ENCODE measurements at places on chromosomes 2 and 18.

DNA sequence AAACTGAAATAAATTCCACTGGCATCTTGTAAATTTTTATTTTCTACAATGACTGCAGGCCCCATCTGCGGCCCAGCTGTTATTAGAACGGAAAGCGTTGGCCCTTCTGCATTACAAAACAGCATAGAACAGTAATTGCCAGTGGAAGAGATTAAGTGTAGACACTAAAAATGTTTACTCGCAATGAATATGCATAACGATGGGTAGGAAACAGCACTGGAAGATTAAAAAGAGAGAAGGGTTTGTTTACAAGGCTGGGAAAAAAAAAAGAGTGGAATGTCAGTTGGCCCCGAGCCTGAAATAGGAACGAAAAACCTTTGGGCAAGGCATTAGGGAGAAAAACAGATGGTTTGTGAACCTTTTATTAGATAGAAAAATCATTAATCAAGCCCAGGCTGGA, 275.9 kb upstream of the TCF4 start:
- DNase-seq: no peak

DNA sequence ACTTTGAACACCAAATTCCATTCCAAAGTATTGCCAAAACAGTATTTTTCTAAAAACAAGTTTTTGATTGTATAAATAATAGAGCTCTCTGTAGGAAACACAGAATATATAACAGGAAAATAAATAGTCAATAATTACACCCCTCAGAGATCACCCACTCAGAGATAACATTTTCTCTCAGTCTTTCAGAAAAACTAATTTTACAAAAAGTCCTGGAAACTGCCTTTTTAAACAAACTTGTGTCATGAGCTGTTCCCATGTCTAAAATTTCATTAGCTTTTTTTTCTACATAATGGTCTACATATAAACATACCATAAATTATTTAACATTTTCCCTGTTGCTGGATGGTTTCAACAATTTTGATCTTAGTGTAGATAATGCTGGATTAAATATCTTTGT, 1.2 kb upstream of the WDSUB1 start:
- DNase-seq: no peak

DNA sequence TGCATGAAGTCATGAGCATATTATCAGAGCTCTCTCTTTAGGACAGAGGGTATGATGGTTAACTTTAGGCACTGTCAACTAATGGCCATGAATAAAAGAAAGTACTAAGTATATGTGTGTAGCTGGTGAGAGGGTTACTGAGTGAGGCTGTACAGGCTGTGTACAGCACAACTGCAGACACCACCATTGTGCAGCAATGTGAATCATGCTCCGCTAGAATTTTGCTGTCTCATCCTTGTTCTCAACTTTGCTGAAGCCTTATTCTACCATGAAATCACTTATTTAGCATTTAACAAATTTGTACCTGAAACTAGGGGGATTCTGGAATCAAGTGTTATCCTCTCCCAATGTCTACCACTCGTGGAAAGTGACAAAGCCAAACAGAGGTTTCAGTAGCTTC, 414.9 kb downstream of the PLCL1 start:
- DNase-seq: no peak

DNA sequence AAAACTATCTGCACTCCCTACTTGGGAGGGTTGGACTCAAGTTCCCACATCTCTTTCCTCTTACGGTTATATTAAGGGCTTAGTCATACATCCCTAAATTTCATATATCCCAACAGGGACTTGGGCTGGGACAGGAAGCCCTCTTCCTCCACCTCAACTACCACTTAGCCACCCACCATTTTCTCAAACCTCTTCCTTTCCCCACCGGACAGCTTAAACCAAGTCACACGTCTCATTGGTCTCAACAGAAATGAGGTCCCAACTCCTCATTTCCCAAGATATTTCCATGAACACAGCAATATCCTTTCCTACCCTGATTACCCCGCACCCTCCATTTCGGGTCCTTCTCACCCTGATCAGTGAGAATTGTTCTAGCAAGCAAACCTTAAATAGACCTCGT, 736 bp downstream of the ZSCAN30 start:
- no peak for DNase-seq

DNA sequence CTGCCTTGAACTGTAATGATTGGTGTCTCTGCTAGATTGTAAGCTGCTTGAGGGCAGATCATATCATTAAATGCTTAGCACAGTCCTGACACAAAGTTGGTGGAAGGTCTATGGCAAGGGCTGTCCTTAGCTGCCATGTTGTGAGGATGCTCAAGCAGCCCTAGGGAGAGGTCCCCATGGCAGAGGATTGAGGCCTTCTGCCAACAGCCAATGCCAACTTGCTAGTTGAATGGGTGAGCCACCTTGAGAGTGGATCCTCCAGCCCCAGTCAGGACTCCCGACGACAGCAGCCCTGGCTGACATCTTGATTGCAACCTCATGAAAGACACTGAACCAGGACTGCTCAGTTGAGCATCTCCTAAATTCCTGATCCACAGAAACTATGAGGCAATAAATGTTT, 115.3 kb upstream of the SMAD2 start:
- no peak for DNase-seq

GRCh38 chr2:36376992-36377738, 21.6 kb downstream of the CRIM1 start:
- no peak for DNase-seq

- DNase-seq: no peak
Observed at GRCh38 chr2:27954221-27954673, 63.7 kb downstream of the BABAM2 start.

GRCh38 chr2:180364719-180365118, 357.6 kb upstream of the CWC22 start:
- no peak for DNase-seq

DNA sequence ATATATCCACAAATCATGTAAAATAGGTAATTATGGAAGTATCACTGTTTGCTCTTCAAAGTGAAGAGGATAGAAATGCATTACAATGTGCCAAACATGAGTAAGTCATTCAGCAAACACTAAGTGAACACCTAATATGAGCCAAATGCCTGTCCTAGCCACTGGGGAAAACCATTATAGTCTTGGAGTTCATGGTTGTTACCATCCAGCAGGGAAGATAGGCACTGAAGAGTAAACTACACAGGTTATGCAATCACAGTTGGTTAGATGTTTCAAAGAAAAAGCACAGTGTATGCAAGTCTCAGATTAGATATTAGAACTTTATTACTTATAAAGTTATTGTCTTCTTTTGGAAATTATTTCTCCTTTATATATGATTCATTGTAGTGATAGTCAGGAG, 3.9 kb upstream of the SERPINB2 start:
- DNase-seq: no peak

DNA sequence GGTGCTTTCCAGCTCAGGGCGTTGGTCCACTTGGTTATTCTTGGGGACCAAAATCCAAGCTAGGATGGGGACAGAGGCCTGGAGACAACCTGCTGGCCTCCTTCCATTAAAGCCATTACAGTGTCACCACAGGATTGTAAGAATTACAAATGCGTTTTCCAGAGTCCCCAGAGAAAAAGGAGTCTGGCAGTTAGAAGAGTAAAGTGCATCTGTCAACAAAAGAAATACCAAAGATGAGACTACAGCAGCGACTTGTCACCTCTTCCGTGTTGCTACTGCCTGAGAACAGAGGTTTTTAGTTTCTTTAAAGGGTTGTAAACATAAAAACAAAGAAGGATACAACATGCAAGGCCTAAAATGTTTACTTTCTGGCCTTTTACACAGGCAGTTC, 235.7 kb downstream of the AGAP1 start:
- DNase-seq: no peak

- no peak for DNase-seq
Observed at GRCh38 chr18:44736664-44737380, 56.1 kb downstream of the SETBP1 start.
